Activated T-cell treated with anti-CD3 and anti-CD28 coated beads, Interleukin-2, amount 50 U/mL, for 24 hours (primary cell): ENCODE measurements at places on chromosomes 2 and 18.

DNA sequence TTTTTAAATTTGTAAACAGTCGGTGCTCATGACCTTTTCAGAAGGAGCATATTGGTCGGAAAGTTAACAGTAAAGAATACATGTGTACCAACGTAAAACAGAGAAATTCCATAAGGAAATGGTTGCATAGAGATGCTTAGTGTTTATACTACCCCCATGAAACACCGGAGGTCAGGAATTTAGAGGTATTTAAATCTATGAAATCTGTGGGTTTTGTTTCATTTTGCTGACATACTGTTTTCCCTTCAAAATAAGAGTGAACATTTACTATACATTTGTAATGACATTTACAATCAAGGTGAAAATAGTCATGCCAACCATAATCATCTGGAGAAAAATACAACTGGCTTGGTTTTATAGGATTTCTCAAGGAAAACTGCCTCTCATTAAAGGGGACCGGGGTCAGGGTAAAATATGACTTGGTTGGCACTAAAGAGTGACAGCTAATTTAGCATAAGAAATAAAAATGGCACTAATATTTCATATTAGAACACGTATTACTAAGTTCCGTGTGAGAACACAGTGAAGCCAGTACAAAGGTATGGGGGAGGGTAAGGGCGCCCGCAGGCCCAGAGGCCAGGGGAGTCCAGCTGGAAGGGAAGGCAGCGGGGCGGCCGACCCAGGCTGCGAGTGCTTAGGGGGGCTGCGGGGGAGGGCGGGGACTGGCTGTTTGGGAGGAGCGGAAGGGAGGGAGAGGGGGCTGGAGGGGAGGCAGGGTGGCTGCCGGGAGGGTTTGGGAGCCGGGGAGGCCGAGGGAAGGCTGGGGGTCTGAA, 1.1 kb upstream of the RNU4ATAC start:
- H3K27ac ChIP-seq: peak overlapping the region; percentile 100
- H3K4me3 ChIP-seq: peak overlapping the region; percentile 83
- H3K27me3 ChIP-seq: no peaks in the 10 kb centered on the region
- peaks cover 77% of the 10 kb centered on the region for H3K4me1 ChIP-seq
- no peak for DNase-seq
- peaks cover 53% of the 10 kb centered on the region for H3K36me3 ChIP-seq

DNA sequence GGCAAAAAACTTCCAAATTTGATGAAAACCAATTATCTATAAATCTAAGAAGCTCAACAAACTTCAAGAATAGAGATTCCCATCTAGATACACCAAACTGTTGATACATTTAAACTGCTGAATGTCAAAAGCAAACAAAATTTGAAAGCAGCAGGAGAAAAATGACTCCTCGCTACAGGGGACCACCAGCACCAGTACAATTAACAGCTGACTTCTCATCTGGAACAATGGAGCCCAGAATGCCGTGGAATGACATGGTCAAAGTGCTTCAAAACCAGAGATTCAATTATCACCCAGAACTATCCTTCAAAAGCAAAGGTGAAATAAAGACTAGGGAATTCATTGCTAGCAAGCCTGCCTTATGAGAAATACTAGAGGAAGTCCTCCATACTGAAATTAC, 11.6 kb downstream of the SRSF7 start:
- peaks cover 92% of the 10 kb centered on the region for H3K36me3 ChIP-seq
- peak overlapping the region; percentile 75 for H3K27ac ChIP-seq
- no peaks in the 10 kb centered on the region for H3K27me3 ChIP-seq
- peaks cover 56% of the 10 kb centered on the region for H3K4me1 ChIP-seq

DNA sequence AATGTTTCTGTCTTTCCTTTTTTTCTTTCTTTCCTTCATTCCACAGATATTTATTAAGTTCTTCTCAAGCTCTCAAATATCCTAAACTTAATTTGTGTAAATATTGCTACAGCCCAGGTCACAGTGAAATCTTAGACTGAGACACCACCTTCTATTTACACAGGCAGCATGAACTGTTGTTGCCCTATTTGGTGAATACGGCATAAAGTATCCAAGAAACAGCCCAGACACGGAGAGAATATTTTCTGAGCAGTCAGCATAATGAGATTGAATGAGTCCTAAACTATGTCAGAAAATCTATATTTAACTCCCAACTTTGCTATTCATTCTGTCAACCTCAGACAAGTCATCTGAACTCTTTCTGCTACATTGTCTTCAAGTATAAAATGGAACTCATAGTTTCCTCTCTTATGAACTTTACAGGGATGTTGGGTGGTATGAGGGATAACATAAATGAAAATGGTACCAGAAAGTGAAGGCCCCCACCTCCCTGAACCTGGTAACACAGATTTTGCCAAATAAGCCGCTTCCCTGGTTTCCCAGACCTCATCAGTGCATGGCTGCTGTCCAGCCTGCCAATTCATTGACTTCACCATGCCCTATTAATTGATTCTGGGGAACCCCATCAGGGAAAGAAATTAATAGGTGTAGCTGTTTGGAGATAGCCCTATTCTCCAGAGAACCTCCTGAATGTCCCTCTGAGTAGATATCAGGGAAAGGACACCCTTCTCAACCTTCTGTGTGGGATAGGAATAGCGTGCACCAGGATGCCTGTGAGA, 235.9 kb downstream of the SETBP1 start:
- H3K27me3 ChIP-seq: peaks cover 34% of the 10 kb centered on the region
- no peak overlapping the region for H3K27ac ChIP-seq
- peaks cover 2% of the 10 kb centered on the region for H3K4me1 ChIP-seq
- no peak overlapping the region for H3K4me3 ChIP-seq
- H3K36me3 ChIP-seq: no peaks in the 10 kb centered on the region

GRCh38 chr2:205865056-205865455, 182.8 kb downstream of the NRP2 start:
- H3K36me3 ChIP-seq: no peaks in the 10 kb centered on the region
- no peak overlapping the region for H3K4me3 ChIP-seq
- no peak for DNase-seq
- peaks cover 38% of the 10 kb centered on the region for H3K27me3 ChIP-seq
- H3K4me1 ChIP-seq: peaks cover 14% of the 10 kb centered on the region

DNA sequence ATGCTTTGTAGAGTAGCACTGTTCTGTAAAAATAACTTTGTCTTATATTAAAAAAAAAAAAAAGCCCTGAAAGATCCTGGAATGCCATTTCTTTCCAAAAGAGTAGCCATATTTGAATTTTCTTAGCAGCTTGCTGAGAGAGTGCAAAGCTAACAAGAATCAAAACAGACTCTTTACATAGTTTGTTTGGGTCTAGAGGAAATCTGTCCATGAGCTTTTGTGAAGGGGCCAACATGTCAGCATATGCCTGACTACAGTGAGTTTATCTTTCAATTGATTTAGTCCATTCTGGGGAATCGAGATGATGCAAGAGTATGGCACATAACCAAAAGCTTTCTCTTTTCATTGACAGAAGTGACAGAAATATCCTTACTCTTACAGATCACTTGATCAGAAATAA, 777.7 kb upstream of the ACVR2A start:
- peaks cover 5% of the 10 kb centered on the region for H3K4me1 ChIP-seq
- H3K27me3 ChIP-seq: peaks cover 3% of the 10 kb centered on the region
- H3K4me3 ChIP-seq: no peak overlapping the region
- no peaks in the 10 kb centered on the region for H3K36me3 ChIP-seq
- no peak for DNase-seq

DNA sequence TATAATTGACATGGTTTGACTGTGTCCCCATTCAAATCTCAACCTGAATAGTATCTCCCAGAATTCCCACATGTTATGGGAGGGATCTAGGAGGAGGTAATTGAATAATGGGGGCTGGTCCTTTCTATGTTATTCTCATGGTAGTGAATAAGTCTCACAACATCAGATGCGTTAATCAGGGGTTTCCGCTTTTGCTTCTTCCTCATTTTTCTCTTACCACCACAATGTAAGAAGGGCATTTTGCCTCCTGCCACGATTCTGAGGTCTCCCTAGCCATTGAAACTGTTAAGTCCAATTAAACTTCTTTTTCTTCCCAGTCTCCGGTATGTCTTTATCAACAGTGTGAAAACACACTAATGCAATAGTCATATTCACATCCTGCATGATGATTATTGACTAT, 1073.3 kb upstream of the CDH2 start:
- no peaks in the 10 kb centered on the region for H3K36me3 ChIP-seq
- no peaks in the 10 kb centered on the region for H3K4me1 ChIP-seq
- DNase-seq: no peak
- H3K4me3 ChIP-seq: no peak overlapping the region

DNA sequence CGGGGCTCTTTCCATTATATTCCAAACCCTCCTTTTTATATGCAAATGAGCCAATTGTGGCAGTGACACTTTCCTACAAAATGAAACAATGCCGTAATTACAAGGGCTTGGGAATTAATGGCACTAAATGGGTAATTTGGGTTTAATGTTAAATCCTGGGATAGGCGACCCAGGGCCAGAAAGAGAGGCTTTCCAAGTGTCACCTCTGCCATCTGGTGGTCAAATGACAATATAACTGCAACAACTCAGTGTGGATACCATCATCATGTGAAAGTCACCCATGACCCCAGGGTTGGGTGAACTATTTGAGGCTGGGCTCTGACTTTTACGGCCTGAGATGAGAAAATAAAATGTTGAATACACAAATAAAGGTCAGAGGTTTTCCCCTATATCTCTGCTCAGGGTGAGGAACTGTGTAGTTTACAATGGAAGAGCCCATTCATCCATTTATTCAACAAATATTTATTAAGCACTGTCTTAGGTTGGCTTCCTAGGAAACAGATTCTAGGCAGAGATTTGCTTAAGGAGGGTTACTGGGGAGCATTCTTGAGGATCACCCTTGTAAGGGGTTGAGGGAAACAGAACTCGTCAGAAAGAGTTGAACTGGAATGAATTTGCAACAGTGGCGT, 13.6 kb upstream of the THADA start:
- no peaks in the 10 kb centered on the region for H3K27me3 ChIP-seq
- no peak overlapping the region for H3K27ac ChIP-seq
- no peaks in the 10 kb centered on the region for H3K36me3 ChIP-seq
- H3K4me1 ChIP-seq: peaks cover 7% of the 10 kb centered on the region
- H3K4me3 ChIP-seq: no peak overlapping the region

DNA sequence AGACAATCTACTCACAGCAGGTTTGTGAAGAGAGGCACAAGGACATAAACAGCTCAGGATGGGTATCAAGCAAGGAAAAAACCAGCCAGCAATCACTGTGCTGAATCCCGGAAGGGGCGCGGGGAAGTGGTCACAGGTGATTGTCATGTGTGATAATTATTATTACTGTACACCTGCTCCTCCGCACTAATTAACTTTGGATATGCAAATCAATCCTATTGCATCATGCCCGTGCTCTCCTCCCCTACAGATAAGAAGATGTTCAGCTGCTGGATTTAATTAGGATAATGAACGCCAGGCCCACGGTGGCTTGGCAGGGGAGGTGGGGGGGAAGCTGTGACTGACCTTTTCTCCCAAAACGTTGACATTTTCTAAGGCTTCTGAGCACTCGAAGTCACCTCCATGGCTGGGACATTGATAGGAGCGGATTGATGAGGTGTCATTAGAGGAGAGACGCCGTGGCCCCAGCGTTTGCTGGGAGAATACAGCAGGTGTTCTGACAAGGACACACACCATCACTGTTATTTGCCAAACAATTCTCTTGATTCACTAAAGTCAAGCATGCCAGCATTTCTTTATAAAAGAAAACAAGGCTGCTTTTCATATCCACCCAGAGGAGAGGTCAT, 160.3 kb upstream of the VRK2 start:
- peaks cover 9% of the 10 kb centered on the region for H3K4me1 ChIP-seq
- no peak overlapping the region for H3K4me3 ChIP-seq
- H3K27me3 ChIP-seq: no peaks in the 10 kb centered on the region
- no peak overlapping the region for H3K27ac ChIP-seq
- no peaks in the 10 kb centered on the region for H3K36me3 ChIP-seq

DNA sequence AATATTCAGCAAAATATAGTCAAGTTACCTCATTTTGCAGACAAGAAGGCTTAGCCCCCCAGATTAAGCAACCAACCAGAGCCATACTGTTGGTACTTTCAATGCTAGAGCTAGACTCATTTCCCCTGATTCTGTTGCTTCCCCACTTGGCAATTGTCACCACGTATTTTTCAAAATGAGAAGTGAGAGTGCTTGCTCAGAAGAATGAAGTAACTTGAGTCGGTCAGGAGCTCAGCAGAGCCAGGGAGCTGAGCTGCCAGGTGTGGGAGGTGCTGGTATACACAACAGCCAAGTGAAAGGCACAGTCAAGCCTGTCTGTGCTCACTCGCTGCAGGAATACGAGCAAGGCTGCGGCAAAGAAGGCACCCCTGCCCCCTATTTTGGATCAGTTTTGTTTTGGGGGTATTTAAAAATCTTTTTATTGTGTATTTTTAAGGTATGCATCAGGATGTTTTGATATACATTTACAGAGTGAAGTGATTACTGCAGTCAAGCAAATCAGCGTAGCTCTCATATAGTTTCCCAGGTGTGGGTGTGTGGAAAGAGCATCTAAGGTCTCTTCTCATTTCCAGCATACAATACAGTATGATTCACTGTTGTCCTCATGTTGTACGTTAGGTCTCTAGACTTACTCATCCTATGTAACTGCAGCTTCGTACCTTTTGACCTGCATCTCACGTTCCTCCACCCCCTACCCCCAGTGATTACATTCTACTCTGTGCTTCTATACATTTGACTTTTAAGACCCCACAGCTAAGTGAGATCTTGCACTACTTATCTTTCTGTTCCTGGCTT, 62.4 kb downstream of the MRPS9 start:
- H3K27ac ChIP-seq: no peak overlapping the region
- H3K27me3 ChIP-seq: no peaks in the 10 kb centered on the region
- H3K4me3 ChIP-seq: no peak overlapping the region
- DNase-seq: no peak
- H3K36me3 ChIP-seq: peaks cover 63% of the 10 kb centered on the region
- H3K4me1 ChIP-seq: no peaks in the 10 kb centered on the region

- no peaks in the 10 kb centered on the region for H3K27me3 ChIP-seq
- peaks cover 9% of the 10 kb centered on the region for H3K4me1 ChIP-seq
- no peaks in the 10 kb centered on the region for H3K36me3 ChIP-seq
- no peak for DNase-seq
- H3K4me3 ChIP-seq: no peak overlapping the region
- no peak overlapping the region for H3K27ac ChIP-seq
These were observed 7.0 kb upstream of the CLIP4 start for GRCh38 chr2:29108225-29108624.

DNA sequence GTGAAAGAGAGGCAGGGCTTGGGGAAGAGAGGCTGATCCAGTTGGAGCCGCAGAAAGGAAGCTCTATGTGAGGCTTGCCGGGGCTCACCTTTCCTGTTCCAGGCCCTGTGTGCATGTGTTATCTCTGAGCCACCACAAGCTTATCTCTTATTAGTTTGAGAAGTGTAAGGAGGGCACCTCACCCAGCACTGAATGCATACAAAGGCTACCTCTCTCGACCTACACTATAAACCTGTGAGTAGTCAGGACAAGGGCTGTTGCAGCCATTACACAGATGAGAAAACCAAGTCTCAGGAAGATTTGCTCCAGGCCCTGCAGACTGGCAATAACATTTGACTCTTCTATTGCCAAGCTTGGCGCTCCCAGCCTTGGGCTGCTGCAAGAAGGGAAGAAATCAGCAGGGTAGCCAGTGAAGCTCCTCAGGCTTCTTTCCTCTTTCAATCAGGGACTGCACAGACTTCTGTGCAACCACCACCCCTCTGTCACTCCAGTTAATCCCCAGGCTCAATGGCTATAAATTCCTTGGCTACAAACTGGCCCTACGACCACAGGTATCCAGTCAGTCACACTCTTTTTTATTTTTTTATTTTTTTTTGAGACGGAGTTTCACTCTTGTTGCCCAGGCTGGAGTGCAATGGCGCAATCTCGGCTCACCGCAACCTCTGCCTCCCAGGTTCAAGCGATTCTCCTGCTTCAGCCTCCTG, 73.8 kb downstream of the CLHC1 start:
- no peak for DNase-seq
- H3K4me3 ChIP-seq: no peak overlapping the region
- peaks cover 10% of the 10 kb centered on the region for H3K4me1 ChIP-seq
- H3K36me3 ChIP-seq: no peaks in the 10 kb centered on the region
- H3K27ac ChIP-seq: no peak overlapping the region

- H3K27me3 ChIP-seq: no peaks in the 10 kb centered on the region
- peak; percentile 8 for DNase-seq
- H3K4me3 ChIP-seq: no peak overlapping the region
- no peak overlapping the region for H3K27ac ChIP-seq
These were observed 166.2 kb downstream of the EIPR1 start for GRCh38 chr2:3211256-3212060.
